ENCODE measurements at places on chromosomes 7 and 10. TPM values are rescaled to one million over a fixed set of nuclear protein-coding genes. Genes with fewer than 3 reads are reported as not detected.

Gene PRLHR
- not detected for total RNA-seq

Gene TAS2R41
- total RNA-seq, result not detected

GRCh38 chr10:19480353-19480752 is 335.9 kb upstream of the PLXDC2 start:
- no peaks in the 10 kb centered on the region for H3K4me1 ChIP-seq
- no peak overlapping the region for H3K27ac ChIP-seq
- H3K36me3 ChIP-seq, result no peaks in the 10 kb centered on the region
- no peak for DNase-seq
- no peaks in the 10 kb centered on the region for H3K27me3 ChIP-seq

Gene SLC29A4
- 0.73 TPM for total RNA-seq

GRCh38 chr7:42224391-42225003 is 12.5 kb downstream of the GLI3 start:
- no peaks in the 10 kb centered on the region for H3K36me3 ChIP-seq
- H3K27me3 ChIP-seq, result peaks cover 45% of the 10 kb centered on the region
- no peak overlapping the region for H3K4me3 ChIP-seq
- DNase-seq, result no peak
- peaks cover 4% of the 10 kb centered on the region for H3K4me1 ChIP-seq

Gene SPDYE1
- total RNA-seq, result not detected

DNA sequence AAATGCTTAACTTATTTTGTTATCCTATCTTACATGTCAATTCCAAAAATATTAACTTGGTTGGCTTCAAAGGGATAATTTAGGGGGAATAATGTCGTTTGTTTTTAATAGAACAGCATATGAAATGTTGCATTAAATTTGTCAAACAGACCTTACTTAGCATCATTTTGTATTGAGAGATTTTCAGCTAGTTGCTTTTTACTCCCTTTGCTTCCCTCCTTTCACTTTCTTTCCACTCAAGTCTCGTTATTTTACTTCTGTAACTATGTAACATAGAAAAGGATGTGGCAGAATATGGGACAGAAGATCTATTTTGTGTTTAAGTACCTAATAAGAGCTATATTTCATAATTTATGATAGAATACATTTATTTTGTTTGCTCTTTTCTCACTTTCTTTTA is 2.6 kb downstream of the PHYHIPL start:
- no peaks in the 10 kb centered on the region for H3K36me3 ChIP-seq
- no peak for DNase-seq
- H3K27ac ChIP-seq, result no peak overlapping the region
- H3K4me1 ChIP-seq, result peaks cover 1% of the 10 kb centered on the region
- H3K27me3 ChIP-seq, result peaks cover 13% of the 10 kb centered on the region
- H3K4me3 ChIP-seq, result no peak overlapping the region

GRCh38 chr7:47419471-47419870 is 162.4 kb downstream of the TNS3 start:
- H3K4me1 ChIP-seq, result peaks cover 6% of the 10 kb centered on the region
- no peak overlapping the region for H3K4me3 ChIP-seq
- no peak for DNase-seq
